ENCODE measurements at places on chromosomes 2 and 18. TPM values are rescaled to one million over a fixed set of nuclear protein-coding genes. Genes with fewer than 3 reads are reported as not detected.

The LRP2 gene
- total RNA-seq, result 0.05 TPM

The RAX gene
- total RNA-seq, result not detected

The DSC3 gene
- 0.14 TPM for total RNA-seq

The HADHB gene
- 151 TPM for total RNA-seq

The PREPL gene
- total RNA-seq, result 19.4 TPM

The IL1R1 gene
- total RNA-seq, result 24.2 TPM

The TMEM214 gene
- total RNA-seq, result 23.5 TPM

The RGPD4 gene
- not detected for total RNA-seq

The DYSF gene
- 145 TPM for total RNA-seq

The FOXI3 gene
- total RNA-seq, result not detected

The IL1B gene
- total RNA-seq, result 0.14 TPM

The VWA3B gene
- total RNA-seq, result not detected

The CYTIP gene
- not detected for total RNA-seq

The LIPG gene
- 1.9 TPM for total RNA-seq

The SULT1C4 gene
- 76.7 TPM for total RNA-seq

The CAVIN2 gene
- total RNA-seq, result 571 TPM

The TGFA gene
- total RNA-seq, result 22.6 TPM

The RASGRP3 gene
- total RNA-seq, result 202 TPM

The LTBP1 gene
- 148 TPM for total RNA-seq

The TUBB8B gene
- 0.14 TPM for total RNA-seq

The TCF23 gene
- not detected for total RNA-seq

The PPP1R1C gene
- 0.51 TPM for total RNA-seq

The HTR2B gene
- 4.4 TPM for total RNA-seq

The METAP1D gene
- 5.3 TPM for total RNA-seq

The TPO gene
- total RNA-seq, result not detected

The LOXHD1 gene
- total RNA-seq, result 0.05 TPM

The IGFBP2 gene
- total RNA-seq, result 263 TPM

The TACR1 gene
- not detected for total RNA-seq

The KLF7 gene
- 20.7 TPM for total RNA-seq

Data from dermis blood vessel endothelial cell (primary cell).